ENCODE measurements at places on chromosomes 16 and 17. TPM values are rescaled to one million over a fixed set of nuclear protein-coding genes. Genes with fewer than 3 reads are reported as not detected.

The DECR2 gene
- total RNA-seq, result 12.9 TPM

The ABCC6 gene
- 4.8 TPM for total RNA-seq

The TRAPPC1 gene
- total RNA-seq, result 95.3 TPM

- DNase-seq, result no peak
These were observed 18.2 kb upstream of the METTL2A start for GRCh38 chr17:62405451-62405850.

DNA sequence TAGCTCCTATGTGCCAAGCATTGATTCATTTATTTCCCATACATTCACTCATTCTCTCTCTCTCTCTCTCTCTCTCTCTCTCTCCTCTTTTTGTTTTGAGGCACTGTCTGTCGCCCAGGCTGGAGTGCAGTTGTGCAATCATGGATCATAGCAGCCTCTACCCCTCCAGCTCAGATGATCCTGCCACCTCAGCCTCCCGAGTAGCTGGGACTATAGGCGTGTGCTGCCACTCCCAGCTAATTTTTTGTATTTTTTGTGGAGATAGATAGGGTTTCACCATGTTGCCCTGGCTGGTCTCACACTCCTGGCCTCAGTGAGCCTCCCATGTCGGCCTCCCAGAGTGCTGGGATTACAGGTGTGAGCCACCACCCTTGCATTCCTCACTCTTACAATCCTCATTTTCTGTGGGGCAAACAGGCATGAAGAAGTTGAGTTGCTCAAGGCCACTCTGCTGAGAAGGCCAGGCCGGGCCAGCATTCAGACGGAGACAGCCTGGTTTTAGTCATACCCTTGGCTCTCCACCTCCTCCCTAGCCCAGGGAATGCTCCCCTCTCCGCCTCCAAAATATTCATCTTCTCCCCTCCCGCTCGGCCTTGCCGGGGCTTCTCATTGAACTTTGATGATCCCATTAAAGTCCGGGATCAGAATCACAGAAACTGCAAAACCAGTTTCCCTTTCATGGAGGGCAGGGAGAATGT is 765 bp upstream of the PRM2 start:
- DNase-seq, result no peak

DNA sequence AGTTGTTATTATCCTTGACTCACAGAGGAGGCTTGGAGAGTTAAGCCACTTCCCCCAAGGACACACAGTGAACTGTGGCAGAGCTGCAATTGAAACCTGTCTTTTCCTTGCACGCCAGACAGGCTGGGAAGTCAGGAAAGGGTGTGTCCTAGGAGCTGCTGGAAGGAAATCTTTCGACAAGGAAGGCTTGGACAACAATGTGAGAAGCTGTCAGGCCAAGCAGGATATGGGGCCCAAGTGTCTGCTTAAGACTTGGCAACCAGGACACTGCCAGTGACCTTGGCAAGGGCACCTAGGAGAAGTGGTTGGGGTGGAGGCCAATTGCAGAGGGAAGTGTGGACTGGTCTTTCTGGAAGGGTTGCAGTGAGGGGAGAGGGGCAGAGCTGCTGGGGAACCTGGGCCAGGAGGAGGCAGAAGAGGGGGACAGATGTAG is 2.1 kb upstream of the CAMKK1 start:
- DNase-seq, result no peak

DNA sequence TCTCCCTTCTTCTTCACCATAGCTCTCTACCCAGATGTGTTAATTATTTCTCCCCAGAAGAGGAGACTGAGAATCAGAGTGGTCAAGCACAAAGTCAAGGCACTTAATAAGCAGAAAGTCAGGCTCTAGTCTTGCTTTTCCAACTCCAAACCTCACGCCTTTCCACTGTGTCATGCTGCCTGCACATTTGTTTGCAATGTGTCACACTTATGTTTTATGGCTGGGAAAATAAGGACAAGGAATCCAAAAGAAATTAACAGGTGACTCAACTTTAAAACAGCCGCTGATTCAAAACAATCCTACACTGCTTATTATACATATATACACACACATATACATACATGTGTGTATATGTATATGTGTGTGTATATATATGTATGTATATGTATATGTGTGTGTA is 255.7 kb upstream of the DYNLRB2 start:
- DNase-seq, result peak; percentile 90

DNA sequence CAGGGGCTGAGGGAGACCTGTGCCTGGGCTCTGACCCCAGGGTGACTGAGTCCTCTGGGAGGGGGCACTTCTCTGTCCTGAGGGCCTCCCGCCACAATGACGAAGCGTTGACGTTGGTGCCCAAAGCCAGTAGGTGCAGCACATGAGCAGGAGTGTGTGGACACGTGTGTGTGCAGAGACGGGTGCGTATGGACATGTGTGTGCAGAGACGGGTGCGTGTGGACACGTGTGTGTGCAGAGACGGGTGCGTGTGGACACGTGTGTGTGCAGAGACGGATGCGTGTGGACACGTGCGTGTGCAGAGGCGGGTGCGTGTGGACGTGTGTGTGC is 726 bp upstream of the CD7 start:
- DNase-seq, result no peak

GRCh38 chr17:82823004-82823403 is 16.8 kb downstream of the ZNF750 start:
- no peak for DNase-seq

DNA sequence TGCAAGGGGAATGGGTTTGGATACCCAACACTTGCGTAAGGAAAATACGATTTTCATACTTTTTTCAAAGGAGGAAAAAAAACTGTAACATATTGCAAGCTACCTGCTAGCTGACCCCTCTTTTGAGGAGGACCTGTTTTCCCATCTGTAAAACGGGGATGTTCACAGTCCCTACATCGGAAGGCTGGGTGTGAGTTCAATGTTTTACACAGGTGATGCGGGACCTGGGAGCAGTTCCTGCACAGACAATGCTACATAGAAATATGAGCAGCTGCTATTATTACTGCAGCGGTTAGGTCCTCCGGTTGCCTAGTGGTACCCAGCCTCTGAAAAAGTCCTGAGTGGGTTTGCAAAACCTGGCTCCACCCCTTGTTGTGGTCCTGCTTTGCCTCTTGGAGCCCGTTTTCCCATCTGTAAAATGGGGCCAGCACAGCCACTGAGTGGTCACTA is 3.5 kb downstream of the SOCS1 start:
- no peak for DNase-seq

- no peak for DNase-seq
These were observed 4.2 kb downstream of the RPL13 start for GRCh38 chr16:89564476-89565255.

- DNase-seq, result no peak
These were observed 8.5 kb downstream of the TIMM22 start for GRCh38 chr17:1005361-1005946.

GRCh38 chr17:46163316-46163715 is 29.9 kb downstream of the KANSL1 start:
- DNase-seq, result no peak

- no peak for DNase-seq
These were observed 30.7 kb downstream of the TMEM132E start for GRCh38 chr17:34610039-34610438.

- no peak for DNase-seq
These were observed 195.8 kb upstream of the FOXF1 start for GRCh38 chr16:86314402-86315025.

- DNase-seq, result no peak
These were observed 2.3 kb upstream of the CBX2 start for GRCh38 chr17:79775632-79776031.

GRCh38 chr17:38415250-38416194 is 12.7 kb upstream of the ARHGAP23 start:
- no peak for DNase-seq

DNA sequence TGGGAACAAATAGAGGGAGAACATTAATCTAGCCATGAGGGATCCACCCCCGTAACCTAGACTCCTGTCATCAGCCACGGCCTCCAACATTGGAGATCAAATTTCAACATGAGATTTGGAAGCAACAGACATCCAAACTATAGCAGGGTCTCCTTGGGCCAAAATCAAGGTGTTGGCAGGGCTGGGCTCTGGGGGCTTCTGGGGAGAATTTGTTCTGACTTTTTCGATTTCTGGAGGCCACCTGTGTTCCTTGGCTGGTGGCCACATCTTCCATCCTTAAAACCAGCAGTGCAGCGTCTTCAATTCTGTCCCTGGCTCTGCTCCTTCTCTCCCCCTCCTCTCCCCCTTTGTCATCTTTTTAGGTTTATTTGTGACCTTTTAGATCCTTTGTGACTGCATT is 546.2 kb downstream of the WWOX start:
- no peak for DNase-seq

DNA sequence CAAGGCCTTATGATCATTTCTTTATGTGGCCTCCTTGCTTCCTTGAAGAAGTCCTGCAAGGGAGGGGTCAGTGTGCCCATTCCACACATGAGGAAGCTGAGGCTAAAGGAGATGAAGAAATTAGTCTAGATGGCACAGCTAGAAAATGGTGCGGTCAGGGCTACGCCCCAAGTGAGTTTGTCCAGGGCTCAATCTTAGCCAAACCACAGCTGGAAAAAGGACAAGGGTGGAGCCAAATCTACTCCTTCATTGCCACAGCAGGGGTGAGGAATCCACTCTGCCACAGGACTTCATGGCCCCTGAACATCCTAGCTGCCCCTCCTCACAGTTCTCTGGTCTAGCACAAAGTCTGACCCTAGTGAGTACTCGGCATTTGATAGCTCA is 16.2 kb downstream of the BEAN1 start:
- DNase-seq, result no peak

GRCh38 chr17:76431509-76431908 is 21.4 kb downstream of the UBE2O start:
- DNase-seq, result no peak

GRCh38 chr16:47970291-47970931 is 185.4 kb downstream of the ABCC12 start:
- no peak for DNase-seq

- DNase-seq, result no peak
These were observed 16.8 kb downstream of the DCAKD start for GRCh38 chr17:45034599-45034998.

DNA sequence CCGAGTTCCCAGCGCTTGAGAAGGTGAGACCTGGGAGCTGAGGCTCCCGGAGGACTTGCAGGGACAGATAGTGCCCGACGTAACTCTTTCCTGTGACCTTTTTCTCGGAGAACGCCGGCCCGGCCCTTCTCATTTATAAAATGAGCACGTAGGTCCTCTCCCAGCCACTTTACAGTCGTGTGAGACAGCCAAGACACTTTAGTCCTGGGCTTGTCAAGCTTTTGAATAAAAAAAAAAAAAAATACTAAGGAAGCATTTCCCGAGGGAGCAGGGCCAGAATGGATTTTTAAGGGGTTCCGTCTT is 241 bp downstream of the DRC3 start:
- DNase-seq, result no peak

DNA sequence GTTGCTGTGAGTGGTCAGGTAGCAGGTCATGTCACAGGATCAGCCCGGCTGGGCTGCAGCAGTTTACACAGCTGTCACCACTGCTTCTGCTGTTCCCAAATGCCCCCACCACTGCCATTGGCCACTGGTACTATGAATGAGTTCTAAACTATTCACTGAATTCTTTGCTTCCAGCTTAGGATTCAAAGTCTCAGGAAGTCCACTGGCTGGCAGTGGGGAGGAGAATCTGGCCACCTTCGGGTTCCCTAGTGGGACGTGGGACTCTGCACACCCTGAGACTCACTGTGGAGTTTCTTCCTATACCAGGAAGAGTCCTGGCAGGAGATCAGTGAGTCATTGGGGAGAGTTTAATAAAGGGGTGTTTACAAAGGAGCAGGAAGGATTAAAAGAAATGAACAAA is 6.9 kb downstream of the MT1X start:
- DNase-seq, result no peak

GRCh38 chr17:15238676-15239422 is 26.3 kb downstream of the PMP22 start:
- DNase-seq, result no peak

DNA sequence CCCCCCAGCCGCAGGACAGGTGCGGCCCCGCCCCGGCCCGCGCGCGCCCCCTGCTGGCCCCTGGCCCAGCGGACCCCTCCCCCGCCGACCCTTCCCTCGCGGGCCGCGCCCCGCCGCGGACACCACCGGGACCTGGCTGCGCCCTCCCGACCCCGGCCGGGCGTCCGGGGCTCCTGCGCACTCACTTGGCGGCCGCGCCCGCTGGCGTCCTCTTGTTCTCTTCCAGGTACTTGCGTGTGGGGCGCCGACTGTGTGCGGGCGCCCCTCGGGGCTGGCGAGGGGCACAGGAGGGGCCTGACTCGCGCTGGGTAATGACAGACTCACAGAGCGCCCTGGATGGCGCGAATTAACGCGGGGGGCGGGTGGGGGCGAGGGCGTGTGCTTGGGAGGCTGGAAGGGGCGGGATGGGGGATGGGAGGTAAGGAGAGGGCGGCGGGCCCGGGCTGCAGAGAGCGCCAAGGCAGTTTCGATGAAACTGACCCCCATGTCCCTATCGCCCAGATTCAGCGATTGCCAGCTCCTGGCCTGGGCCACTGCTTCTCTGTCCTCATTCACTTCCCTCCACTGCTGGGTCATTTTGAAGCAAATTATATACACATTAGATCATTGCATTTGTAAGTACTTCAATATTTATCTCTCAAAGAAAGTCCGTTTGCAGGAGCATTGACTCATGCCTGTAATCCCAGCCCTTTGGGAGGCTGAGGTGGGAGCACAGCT is 445 bp upstream of the DBNDD1 start:
- DNase-seq, result no peak

DNA sequence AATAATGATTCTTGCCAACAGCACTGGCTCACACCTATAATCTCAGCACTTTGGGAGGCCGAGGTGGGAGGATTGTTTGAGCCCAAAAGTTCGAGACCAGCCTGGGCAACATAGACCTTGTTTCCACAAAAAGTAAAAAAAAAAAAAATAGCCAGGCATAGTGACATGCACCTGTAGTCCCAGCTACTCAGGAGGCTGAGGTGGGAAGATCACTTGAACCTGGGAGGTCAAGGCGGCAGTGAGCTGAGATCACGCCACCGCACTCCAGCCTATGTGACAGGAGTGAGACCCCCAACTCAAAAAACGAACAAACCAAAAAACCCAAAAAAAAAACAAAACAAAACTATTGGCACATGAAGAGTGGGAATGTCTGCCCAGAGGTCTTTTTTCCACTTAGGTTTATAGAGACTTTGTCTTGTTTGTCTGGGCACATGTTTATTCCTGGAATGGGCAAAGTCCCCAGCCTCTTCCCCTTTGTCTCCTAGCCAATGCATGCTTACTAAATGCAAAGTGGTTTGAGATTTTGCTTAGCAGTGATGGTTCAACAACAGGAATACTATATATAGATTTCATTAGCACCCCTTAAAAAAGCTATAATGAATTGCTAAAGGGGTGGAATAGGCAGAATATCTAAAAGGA is 25.9 kb downstream of the NMT1 start:
- DNase-seq, result no peak

DNA sequence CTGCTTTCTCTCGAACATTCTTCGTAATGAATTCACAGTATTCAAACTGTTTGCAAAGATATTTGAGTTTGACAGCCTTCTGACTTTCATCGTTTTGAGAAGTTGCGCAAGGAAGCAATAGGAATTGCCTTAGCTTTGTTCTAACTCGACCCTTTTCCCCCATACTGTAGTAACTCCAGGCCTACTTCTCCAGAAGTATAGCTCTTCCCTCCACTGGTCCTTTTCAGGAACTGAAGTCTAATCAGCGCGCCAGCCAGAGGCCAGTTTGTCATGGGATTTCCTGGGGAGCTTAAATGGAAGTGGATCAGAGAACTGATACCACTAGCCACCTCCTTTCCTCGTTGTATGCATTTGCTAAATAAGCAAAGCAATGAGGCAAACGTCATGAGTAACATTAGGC is 27.9 kb downstream of the CDR2 start:
- no peak for DNase-seq

All from epithelial cell of proximal tubule (primary cell).